Stimulated activated naive B cell treated with anti-CD40 and anti-IgM and Interleukin-4, amounts not matched to agents 10 μg/mL and 1 μg/mL and 100 μg/mL, for 72 hours (primary cell): ENCODE measurements at places on chromosomes 11 and 22.

- H3K27me3 ChIP-seq, result no peaks in the 10 kb centered on the region
- peaks cover 24% of the 10 kb centered on the region for H3K36me3 ChIP-seq
- no peak overlapping the region for H3K4me3 ChIP-seq
- H3K27ac ChIP-seq, result no peak overlapping the region
- DNase-seq, result no peak
Measured at GRCh38 chr11:1017269-1018005, 19.1 kb downstream of the MUC6 start.

- no peak for DNase-seq
- H3K36me3 ChIP-seq, result no peaks in the 10 kb centered on the region
- no peaks in the 10 kb centered on the region for H3K4me1 ChIP-seq
- no peak overlapping the region for H3K27ac ChIP-seq
Measured at GRCh38 chr11:85767246-85767945, 43.5 kb downstream of the SYTL2 start.

DNA sequence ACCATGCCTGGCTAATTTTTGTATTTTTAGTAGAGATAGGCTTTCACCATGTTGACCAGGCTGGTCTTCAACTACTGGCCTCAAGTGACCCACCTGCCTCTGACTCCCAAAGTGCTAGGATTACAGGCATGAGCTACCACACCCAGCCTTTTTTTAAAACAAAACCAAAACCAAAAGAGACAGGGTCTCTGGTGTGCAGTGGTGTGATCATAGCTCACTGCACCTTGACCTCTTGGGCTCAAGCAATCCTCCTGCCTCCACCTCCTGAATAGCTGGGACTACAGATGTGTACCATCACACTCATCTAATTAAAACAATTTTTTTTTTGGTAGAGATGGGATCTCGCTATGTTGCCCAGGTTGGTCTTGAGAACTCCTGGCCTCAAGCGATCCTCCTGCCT, 77.7 kb downstream of the PTPRJ start:
- no peak for DNase-seq
- no peak overlapping the region for H3K4me3 ChIP-seq
- H3K27me3 ChIP-seq, result no peaks in the 10 kb centered on the region

GRCh38 chr22:41198027-41198580, 7.0 kb upstream of the L3MBTL2 start:
- H3K4me1 ChIP-seq, result peaks cover 9% of the 10 kb centered on the region
- no peak for DNase-seq
- H3K27me3 ChIP-seq, result peaks cover 2% of the 10 kb centered on the region
- H3K27ac ChIP-seq, result no peak overlapping the region

GRCh38 chr11:44600839-44601383, 35.4 kb downstream of the CD82 start:
- peaks cover 81% of the 10 kb centered on the region for H3K4me1 ChIP-seq
- H3K27ac ChIP-seq, result peak overlapping the region; percentile 98
